Ovary (tissue), 10 donors: ENCODE measurements at places on chromosomes 3 and 15. TPM values are rescaled to one million over a fixed set of nuclear protein-coding genes. Genes with fewer than 3 reads are reported as not detected.

- no peak overlapping the region for H3K4me3 ChIP-seq
- no peak overlapping the region for H3K27ac ChIP-seq
- H3K36me3 ChIP-seq, result no peaks in the 10 kb centered on the region
Observed at GRCh38 chr3:135905058-135905724, 60.3 kb upstream of the PPP2R3A start.

DNA sequence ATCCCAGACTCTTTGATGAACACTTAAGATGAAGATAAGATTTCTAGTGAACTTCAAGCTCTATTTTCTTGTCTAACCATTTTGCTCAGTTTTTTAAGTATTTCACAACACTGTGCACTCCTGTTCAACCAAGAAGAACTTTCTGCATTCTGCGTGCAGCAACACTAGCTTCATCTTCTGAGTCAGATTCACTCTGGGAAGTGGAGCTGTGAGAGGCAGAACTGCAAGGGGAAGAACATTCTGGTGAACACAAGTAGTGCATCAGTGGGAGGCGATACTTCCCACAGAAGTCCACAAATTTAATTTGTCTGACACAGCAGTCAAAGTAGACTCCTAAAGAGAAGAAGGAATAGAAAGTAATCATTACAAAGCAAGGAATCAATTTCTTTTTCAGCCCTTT is 18.1 kb downstream of the LRRC58 start:
- no peaks in the 10 kb centered on the region for H3K4me1 ChIP-seq
- no peak overlapping the region for H3K4me3 ChIP-seq
- no peak for DNase-seq
- H3K27ac ChIP-seq, result no peak overlapping the region

DNA sequence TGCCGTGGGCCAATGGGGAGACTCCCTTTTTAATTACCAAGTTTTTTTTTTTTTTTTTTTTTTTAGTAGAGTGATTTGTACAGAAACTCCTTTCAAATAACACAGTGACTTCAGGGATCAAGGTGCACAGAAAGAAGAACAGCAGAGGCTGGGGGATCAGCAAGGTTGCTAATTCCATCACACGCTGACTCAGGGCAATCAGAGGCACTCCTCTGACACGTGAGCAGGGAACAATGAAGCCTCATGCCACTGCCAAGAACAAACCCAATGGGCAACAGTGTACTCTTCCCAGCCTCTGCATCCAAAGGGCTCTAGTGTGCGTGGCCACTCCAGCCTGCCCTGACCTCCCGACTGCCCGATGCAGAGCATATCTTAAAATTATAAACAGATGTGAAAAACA is 186.7 kb upstream of the WNT5A start:
- DNase-seq, result no peak
- H3K27ac ChIP-seq, result no peak overlapping the region
- no peak overlapping the region for H3K4me3 ChIP-seq

Gene CCDC13
- 0.24 TPM for total RNA-seq
